ENCODE measurements at places on chromosomes 6 and 20.
A peak's percentile ranks its signal among the peaks of the same experiment; 100 is the strongest.

DNA sequence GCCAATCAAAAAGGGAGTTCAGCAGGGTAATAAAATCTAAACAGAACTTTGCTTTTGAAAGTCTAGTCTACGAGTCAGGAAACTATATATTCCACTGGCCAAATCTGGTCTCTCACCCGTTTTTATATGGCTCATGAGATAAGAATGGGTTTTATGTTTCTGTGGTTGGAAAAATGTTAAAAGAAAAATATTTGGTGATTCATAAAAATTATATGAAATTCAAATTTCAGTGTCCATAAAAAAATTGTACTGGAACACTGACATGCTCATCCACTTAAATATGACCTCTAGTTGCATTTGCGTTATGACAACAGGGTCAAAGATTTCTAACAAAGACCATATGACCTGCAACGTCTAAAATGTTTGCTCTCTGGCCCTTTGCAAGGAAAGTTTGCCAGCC, 22.3 kb upstream of the LAMP5 start:
- no peak for DNase-seq

GRCh38 chr20:58696411-58696961, 3.9 kb downstream of the NPEPL1 start:
- no peak for DNase-seq

GRCh38 chr6:168088161-168089053, 9.4 kb upstream of the FRMD1 start:
- DNase-seq: no peak

DNA sequence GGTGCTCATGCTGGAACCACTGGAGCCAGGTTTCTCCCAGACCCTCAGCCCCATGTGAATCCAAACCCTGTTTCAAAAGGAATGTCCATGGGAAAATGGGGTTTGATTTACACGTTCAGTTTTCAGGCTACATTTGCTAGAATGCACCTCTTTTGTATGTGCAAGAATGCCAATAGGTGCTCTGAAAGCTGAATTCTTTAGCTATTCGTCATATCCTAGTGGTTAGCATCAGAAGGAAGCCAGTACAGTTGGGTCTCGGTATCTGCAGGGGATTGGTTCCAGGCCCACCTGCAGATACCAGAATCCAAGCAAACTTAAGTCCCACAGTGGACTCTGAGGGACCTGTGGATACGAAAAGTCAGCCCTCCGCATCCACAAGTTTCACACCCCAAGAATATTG, 93.4 kb downstream of the UST start:
- DNase-seq: no peak

GRCh38 chr6:90175627-90176538, 120.8 kb downstream of the BACH2 start:
- peak; percentile 44 for DNase-seq

DNA sequence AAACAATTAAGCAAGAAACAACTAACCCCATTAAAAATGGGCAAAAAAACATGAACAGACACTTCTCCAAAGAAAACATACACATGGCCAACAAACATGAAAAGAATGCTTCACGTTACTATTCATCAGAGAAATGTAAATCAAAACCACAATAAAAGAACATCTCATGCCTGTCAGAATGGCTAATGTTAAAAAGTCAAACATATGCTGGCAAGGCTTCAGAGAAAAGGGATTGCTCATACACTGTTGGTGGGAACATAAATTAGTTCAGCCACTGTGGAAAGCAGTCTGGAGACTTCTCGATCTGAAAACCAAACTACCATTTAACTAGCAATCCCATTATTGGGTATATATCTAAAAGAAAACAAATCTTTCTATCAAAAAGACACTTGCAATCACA, 217.5 kb downstream of the TINAG start:
- DNase-seq: no peak

Data from CD4-positive, alpha-beta T cell treated with Interleukin-4 for 1 hour (primary cell).